ENCODE measurements at places on chromosomes 6 and 20.

- H3K4me1 ChIP-seq, result peaks cover 6% of the 10 kb centered on the region
- peak; percentile 50 for DNase-seq
- H3K27ac ChIP-seq, result no peak overlapping the region
- H3K27me3 ChIP-seq, result no peaks in the 10 kb centered on the region
- no peak overlapping the region for H3K4me3 ChIP-seq
These were observed 111.5 kb downstream of the MOXD1 start for GRCh38 chr6:132289756-132290155.

DNA sequence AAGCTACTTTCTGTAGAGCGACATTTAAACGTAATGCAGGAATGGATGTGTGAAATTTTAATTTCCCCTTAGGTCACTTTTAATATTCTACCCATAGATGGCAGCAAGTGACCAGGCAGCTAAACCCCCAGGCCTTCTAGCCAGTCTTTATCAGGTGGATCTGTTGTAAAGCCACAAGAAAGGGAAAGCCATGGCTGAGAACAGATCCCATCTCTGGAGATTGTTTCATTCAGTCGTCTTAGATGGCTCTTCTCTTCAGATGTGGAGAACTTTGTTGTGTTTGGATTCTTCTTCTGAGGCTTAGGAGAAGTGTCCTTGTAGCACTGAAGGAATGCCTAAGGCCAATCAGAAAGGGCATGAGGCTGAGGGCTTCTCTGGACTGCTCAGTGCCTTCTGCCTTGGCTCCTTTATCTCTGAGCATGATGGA is 15.8 kb upstream of the RNF182 start:
- no peaks in the 10 kb centered on the region for H3K4me1 ChIP-seq
- H3K27ac ChIP-seq, result no peak overlapping the region
- peaks cover 30% of the 10 kb centered on the region for H3K27me3 ChIP-seq
- peak; percentile 79 for DNase-seq
- H3K4me3 ChIP-seq, result no peak overlapping the region

- no peak overlapping the region for H3K27ac ChIP-seq
- no peaks in the 10 kb centered on the region for H3K36me3 ChIP-seq
- no peak overlapping the region for H3K4me3 ChIP-seq
- no peak for DNase-seq
- H3K4me1 ChIP-seq, result no peaks in the 10 kb centered on the region
- 0 out of 2 replicates have a peak, but pooled peaks cover 3% of the 10 kb centered on the region for H3K27me3 ChIP-seq
These were observed 73.9 kb downstream of the F13A1 start for GRCh38 chr6:6246544-6246943.

- DNase-seq, result peak; percentile 87
- no peak overlapping the region for H3K27ac ChIP-seq
- H3K4me3 ChIP-seq, result no peak overlapping the region
- H3K4me1 ChIP-seq, result peaks cover 5% of the 10 kb centered on the region
- H3K27me3 ChIP-seq, result no peaks in the 10 kb centered on the region
These were observed 28.9 kb downstream of the VEGFA start for GRCh38 chr6:43798688-43799444.

GRCh38 chr20:61845233-61845671 is 220.4 kb downstream of the TAF4 start:
- H3K36me3 ChIP-seq, result no peaks in the 10 kb centered on the region
- peaks cover 4% of the 10 kb centered on the region for H3K27me3 ChIP-seq
- DNase-seq, result no peak
- H3K27ac ChIP-seq, result no peak overlapping the region
- H3K4me1 ChIP-seq, result no peaks in the 10 kb centered on the region

- no peak overlapping the region for H3K4me3 ChIP-seq
- no peaks in the 10 kb centered on the region for H3K4me1 ChIP-seq
- no peak overlapping the region for H3K27ac ChIP-seq
These were observed 682.5 kb downstream of the QKI start for GRCh38 chr6:164097056-164097455.

DNA sequence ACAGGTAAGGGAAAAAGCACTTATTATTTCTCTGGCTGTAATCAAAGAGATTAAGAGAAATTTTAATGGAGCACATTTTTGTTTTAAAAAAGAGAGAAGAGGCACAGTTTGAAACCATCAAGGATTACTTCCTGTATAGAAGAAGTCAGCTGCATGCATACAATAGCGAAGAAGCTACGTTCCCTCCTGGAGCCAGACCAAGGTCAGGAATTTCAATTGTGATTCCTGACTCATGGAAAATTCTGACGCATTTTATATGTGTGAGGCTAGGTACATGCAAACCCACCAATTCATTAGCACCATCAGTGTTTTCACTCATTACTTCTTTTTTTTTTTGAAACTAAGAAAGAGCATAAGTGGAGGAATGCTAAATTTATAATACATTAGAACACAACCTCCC is 232.7 kb upstream of the SGK1 start:
- no peaks in the 10 kb centered on the region for H3K27me3 ChIP-seq
- H3K4me1 ChIP-seq, result peaks cover 27% of the 10 kb centered on the region
- peak overlapping the region; percentile 59 for H3K4me3 ChIP-seq

DNA sequence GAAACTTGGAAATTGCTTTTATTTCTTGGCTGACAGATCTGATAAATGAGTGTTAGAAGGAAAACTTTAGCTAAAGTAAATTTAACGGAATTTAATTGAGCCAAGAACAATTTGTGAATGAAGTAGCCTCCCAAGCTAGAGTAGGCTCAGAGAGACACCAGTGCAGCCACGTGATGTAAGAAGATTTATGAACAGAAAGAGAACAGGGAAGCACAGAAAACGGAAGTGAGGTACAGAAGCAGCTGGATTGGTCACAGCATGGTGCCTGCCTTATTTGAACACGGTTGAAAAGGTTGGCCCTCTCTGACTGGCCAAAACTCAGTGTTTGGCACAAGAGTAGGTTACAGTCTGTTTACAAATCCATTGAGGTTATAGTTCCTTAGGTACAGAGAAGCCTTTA is 29.5 kb upstream of the IFNGR1 start:
- H3K4me3 ChIP-seq, result no peak overlapping the region
- H3K36me3 ChIP-seq, result no peaks in the 10 kb centered on the region
- no peak for DNase-seq
- no peaks in the 10 kb centered on the region for H3K4me1 ChIP-seq
- no peak overlapping the region for H3K27ac ChIP-seq

- H3K4me3 ChIP-seq, result peak overlapping the region; percentile 100
- H3K36me3 ChIP-seq, result peaks cover 19% of the 10 kb centered on the region
- peak overlapping the region; percentile 44 for H3K27ac ChIP-seq
- H3K4me1 ChIP-seq, result peaks cover 33% of the 10 kb centered on the region
These were observed 3.1 kb downstream of the STK38 start for GRCh38 chr6:36544228-36544627.

DNA sequence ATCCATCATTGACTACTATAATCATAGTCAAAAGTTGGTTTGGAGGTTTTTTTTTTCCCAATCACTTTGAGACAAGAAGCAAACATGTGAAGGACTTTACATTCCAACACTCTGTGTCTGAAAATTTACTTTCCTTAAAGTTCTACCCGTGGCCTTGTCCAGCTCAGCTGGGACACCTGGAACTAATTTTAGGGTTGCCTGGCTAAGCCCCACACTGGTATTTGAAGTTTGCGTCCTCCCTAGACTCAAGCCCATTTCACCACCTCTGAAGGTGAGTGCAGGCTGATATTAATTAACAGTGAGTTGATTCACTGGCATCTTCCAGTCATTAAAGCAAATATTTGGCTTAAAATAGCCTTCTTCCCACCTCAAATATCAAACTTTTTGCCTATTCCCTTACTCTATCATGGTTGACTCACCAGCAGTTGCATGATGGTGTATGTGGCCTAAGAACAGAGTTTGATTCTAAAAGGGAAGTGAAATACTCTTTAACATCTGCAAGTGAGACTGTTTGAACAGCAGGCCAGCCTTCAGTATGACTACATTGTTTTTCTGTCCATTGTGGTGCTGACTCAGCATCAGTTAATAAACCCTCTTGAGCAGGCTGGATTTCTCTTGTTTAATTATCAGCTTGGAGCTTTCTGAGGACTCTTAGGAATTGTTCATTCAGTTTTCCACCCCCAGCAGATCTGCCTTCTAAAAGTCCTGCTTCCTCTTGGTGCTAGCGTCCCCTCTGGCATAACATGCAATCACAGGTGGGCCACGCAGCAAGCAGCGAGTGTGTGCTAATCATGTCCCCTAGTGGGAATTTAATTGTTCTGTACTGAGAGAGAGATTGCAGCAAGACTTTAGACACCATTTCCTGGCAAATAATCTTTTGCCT is 1.8 kb upstream of the PRDM1 start:
- peak; percentile 90 for DNase-seq
- peaks cover 51% of the 10 kb centered on the region for H3K4me1 ChIP-seq
- H3K27me3 ChIP-seq, result no peaks in the 10 kb centered on the region
- no peaks in the 10 kb centered on the region for H3K36me3 ChIP-seq
- peak overlapping the region; percentile 93 for H3K4me3 ChIP-seq

DNA sequence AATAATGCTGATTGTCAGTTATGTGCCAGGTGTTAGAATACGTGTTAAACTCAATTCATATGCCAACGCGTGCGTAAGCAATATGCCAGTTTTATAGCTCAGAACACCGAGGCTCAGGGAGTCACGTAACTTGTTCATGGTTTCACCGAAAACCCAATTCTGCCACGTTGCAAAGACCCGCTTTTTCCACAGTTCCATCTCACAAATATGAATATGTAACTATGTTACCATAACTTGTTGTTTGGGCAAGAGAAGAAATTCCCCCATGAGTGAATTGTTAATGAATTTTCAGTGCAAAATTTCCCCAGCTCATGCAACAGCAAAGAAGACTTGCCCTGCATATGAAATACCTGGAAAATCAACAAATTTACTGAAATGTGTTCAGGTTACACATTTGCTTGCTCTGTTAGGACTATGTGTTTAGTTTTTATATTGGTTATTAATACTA is 30.1 kb downstream of the SF3B5 start:
- no peaks in the 10 kb centered on the region for H3K4me1 ChIP-seq
- no peak overlapping the region for H3K4me3 ChIP-seq
- no peaks in the 10 kb centered on the region for H3K36me3 ChIP-seq

DNA sequence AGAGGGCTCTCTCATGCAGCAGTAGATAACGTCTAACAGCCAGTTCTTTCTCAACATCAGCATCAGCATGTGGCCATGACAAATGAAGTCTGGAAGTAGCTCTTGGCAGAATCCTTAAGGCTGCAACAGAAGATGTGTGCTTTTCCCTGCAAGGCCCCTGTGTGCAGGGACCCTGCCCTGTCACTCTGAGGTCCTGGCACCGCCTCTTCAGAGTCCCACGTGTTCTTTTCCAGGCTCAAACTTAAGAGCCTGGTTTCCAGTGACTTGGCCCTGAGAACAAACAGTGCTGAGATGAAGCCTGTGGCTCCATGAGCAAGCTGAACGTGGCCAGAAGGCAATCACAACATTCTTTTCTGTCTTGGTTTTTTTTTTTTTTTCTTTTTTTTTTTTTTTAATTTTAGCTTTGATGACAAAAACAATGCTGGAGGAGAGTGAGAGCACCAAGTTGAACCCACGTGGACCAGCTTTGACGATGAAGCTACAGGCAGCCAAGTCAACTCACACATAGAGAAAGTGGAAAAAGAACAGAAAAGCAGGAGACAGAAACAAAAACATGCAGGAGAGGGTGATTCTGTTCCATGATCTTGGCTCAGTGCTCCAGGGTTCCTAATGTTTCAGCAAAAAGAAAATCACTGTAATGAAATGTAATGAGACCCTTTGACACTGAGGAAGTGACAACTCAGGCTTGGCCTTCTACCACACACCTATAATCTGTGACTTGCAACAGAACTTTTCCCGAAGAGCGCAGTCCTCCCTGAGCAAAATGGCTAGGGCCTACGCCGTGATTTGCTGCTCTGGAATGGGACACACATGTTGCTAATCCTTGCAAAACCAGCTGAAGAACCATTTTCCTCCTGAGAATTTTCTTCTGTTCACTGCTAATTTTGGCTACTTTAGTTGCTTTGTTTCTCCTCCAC is 86.1 kb downstream of the FOXC1 start:
- H3K4me3 ChIP-seq, result no peak overlapping the region
- DNase-seq, result no peak
- H3K4me1 ChIP-seq, result peaks cover 8% of the 10 kb centered on the region
- H3K36me3 ChIP-seq, result no peaks in the 10 kb centered on the region

GRCh38 chr6:118697554-118697953 is 46.2 kb upstream of the CEP85L start:
- no peaks in the 10 kb centered on the region for H3K27me3 ChIP-seq
- DNase-seq, result no peak
- H3K27ac ChIP-seq, result no peak overlapping the region
- no peak overlapping the region for H3K4me3 ChIP-seq
- no peaks in the 10 kb centered on the region for H3K36me3 ChIP-seq

DNA sequence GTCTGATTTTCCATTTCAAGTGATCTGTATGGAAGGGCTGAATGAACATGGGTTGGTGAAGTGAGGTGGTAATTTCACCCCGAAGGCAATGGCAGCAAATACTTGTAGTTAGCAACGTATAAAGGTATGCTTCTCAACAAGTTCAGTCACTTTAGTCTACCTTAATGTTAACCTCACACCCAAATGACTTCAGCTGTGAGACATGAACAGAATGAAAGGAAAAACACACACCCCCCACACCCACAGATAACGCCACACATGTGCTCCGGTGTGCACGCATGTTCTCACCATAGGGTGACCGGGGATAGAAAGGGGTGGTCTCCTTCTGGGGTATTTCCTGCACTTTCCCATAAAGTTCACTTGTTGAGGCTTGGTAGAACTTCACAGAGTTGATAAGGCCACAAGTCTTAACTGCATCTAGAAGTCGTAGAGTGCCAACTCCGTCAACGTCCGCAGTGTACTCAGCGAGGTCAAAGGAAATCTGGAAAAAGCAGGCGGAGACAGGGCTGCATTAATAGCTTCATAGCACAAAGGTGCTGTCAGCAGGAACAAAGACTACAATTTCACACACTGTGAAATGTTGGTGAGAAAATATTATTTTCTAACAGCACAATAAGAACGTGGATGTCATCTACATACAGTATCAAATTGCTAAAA is 284.8 kb downstream of the GMDS start:
- H3K4me1 ChIP-seq, result no peaks in the 10 kb centered on the region
- no peaks in the 10 kb centered on the region for H3K36me3 ChIP-seq
- no peak for DNase-seq
- no peaks in the 10 kb centered on the region for H3K27me3 ChIP-seq
- no peak overlapping the region for H3K27ac ChIP-seq
- H3K4me3 ChIP-seq, result no peak overlapping the region

DNA sequence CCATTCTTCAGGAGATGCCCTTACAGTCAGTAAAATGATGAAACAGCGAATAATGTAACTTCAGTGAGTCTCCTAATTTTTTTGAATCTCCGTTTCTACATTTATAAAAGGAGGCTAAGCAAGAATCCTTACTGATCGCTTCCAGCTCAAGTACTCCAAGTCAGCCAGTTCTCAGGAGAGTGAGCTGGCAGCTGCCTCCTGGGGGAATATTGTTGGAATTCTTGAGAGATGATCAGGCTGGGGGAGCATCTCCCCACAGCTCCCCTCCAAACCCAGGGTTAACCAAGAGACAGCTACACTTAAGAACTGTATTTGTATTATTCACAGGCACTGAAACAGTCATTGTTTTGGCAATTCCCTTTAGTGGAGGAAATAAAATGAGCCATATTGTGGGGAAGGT is 89.1 kb upstream of the PCSK2 start:
- H3K27ac ChIP-seq, result no peak overlapping the region
- H3K36me3 ChIP-seq, result no peaks in the 10 kb centered on the region
- no peak overlapping the region for H3K4me3 ChIP-seq
- no peaks in the 10 kb centered on the region for H3K27me3 ChIP-seq
